ENCODE measurements at places on chromosomes 13 and 19.

- DNase-seq, result no peak
- H3K27me3 ChIP-seq, result no peaks in the 10 kb centered on the region
- H3K36me3 ChIP-seq, result no peaks in the 10 kb centered on the region
- no peak overlapping the region for H3K4me3 ChIP-seq
- H3K27ac ChIP-seq, result peak overlapping the region; percentile 46
Observed at GRCh38 chr13:114146629-114147028, 14.2 kb upstream of the RASA3 start.

GRCh38 chr19:58034477-58034793 lies 610 bp downstream of the ZSCAN1 start:
- H3K27ac ChIP-seq, result no peak overlapping the region
- peaks cover 3% of the 10 kb centered on the region for H3K4me1 ChIP-seq
- H3K36me3 ChIP-seq, result peaks cover 21% of the 10 kb centered on the region
- DNase-seq, result no peak
- no peak overlapping the region for H3K4me3 ChIP-seq
- peaks cover 18% of the 10 kb centered on the region for H3K27me3 ChIP-seq

GRCh38 chr13:47680748-47681147 lies 320.3 kb downstream of the SUCLA2 start:
- no peaks in the 10 kb centered on the region for H3K36me3 ChIP-seq
- H3K27me3 ChIP-seq, result no peaks in the 10 kb centered on the region
- no peak for DNase-seq
- no peak overlapping the region for H3K4me3 ChIP-seq

- no peak overlapping the region for H3K27ac ChIP-seq
- peaks cover 3% of the 10 kb centered on the region for H3K4me1 ChIP-seq
- no peaks in the 10 kb centered on the region for H3K36me3 ChIP-seq
- peaks cover 37% of the 10 kb centered on the region for H3K27me3 ChIP-seq
- no peak for DNase-seq
Observed at GRCh38 chr19:50838239-50838638, 4.9 kb upstream of the KLK15 start.

DNA sequence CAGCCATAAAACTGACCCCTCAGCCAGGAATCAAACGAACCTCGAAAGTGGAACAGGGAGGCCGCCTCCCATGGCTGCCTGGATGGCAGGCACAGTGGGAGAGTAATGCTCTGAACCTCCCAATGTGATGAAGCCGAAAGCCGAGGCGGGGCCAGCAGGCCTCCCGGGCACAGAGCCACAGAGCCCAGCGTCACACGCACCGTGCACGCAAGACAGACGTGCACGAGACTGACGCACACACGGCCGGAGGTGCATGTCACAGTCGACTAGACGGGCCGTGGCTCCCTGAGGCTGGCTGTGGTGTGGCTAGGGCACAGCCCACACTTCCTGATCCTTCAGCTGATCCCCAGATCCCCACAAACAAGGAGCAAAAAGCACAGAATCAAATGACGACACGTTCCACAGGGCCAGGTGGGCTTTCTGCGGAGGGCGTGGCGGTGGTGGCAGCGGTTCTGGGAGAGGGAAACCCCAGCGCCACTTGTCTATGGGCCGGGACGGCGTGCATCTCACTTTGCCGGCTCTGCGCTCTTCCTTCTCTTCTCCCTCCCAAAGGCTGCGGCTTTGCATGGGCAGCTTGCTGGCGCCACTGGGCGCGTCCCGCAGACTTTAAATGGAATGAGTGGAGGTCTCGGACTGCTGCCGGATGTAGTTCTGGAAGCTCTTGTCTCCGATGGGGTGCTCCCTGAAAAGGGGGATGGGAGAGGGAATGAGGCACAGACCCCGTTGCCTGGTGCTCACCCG lies 5.0 kb upstream of the C13orf46 start:
- H3K27me3 ChIP-seq, result no peaks in the 10 kb centered on the region
- no peak overlapping the region for H3K27ac ChIP-seq
- no peak overlapping the region for H3K4me3 ChIP-seq
- peaks cover 38% of the 10 kb centered on the region for H3K36me3 ChIP-seq

- DNase-seq, result no peak
- H3K36me3 ChIP-seq, result peaks cover 15% of the 10 kb centered on the region
- no peaks in the 10 kb centered on the region for H3K27me3 ChIP-seq
- no peak overlapping the region for H3K4me3 ChIP-seq
- peak overlapping the region; percentile 44 for H3K27ac ChIP-seq
Observed at GRCh38 chr19:34181111-34181864, 9.0 kb downstream of the LSM14A start.

- H3K27ac ChIP-seq, result no peak overlapping the region
- peaks cover 18% of the 10 kb centered on the region for H3K4me1 ChIP-seq
- DNase-seq, result no peak
- H3K4me3 ChIP-seq, result peak overlapping the region; percentile 68
Observed at GRCh38 chr13:33284916-33285315, 639 bp downstream of the STARD13 start.

- H3K27ac ChIP-seq, result no peak overlapping the region
- no peak overlapping the region for H3K4me3 ChIP-seq
- no peaks in the 10 kb centered on the region for H3K27me3 ChIP-seq
Observed at GRCh38 chr19:13807421-13808021, 12.3 kb downstream of the ZSWIM4 start.

GRCh38 chr13:75161804-75162203 lies 320.2 kb downstream of the TBC1D4 start:
- H3K27ac ChIP-seq, result no peak overlapping the region
- no peak for DNase-seq
- H3K27me3 ChIP-seq, result peaks cover 8% of the 10 kb centered on the region
- no peaks in the 10 kb centered on the region for H3K4me1 ChIP-seq

DNA sequence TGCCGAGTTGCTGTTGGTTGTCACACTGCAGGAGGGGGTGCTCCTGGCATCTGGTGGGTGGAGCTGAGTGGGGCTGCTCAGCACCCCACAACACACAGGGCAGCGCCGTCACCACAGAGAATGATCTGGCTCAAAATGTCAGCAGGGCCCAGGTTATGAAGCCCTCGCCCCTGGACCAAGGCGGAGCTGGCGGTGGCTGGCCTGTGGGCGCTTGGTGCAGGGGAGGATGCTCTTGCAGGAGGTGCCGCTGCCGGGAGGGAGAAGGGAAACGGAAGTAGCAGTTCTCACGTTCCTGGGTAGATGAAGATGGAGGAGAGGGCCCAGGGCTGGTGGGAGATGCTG lies 14.2 kb upstream of the LENG8 start:
- no peak overlapping the region for H3K4me3 ChIP-seq
- peak; percentile 19 for DNase-seq
- H3K27ac ChIP-seq, result no peak overlapping the region
- H3K36me3 ChIP-seq, result no peaks in the 10 kb centered on the region
- peaks cover 14% of the 10 kb centered on the region for H3K4me1 ChIP-seq
- H3K27me3 ChIP-seq, result no peaks in the 10 kb centered on the region

- no peak for DNase-seq
- H3K4me1 ChIP-seq, result no peaks in the 10 kb centered on the region
- no peaks in the 10 kb centered on the region for H3K36me3 ChIP-seq
- H3K27me3 ChIP-seq, result no peaks in the 10 kb centered on the region
- H3K27ac ChIP-seq, result no peak overlapping the region
Observed at GRCh38 chr13:87344176-87344575, 327.0 kb upstream of the SLITRK5 start.

DNA sequence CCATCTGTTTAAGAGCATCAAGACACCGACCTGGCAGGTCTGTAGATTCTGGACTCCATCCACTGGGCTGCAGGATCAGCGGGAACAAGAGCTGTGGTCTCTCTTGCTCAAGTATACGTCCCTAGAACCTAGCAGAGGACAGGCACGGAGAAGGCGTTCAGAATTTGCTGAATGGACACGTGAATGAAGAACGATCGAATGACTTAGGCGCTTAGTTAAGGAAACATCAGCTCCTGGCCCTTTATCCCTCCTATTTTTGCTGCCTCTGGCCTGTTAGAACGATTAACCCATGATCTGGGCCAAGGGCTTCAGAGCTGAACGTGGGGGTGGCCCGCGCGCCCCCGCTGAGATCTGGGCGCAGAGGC lies 953 bp downstream of the DZIP1 start:
- no peak overlapping the region for H3K27ac ChIP-seq
- DNase-seq, result no peak
- H3K4me3 ChIP-seq, result no peak overlapping the region
- peaks cover 6% of the 10 kb centered on the region for H3K4me1 ChIP-seq
- peaks cover 36% of the 10 kb centered on the region for H3K27me3 ChIP-seq

- DNase-seq, result no peak
- H3K4me1 ChIP-seq, result peaks cover 26% of the 10 kb centered on the region
- H3K27me3 ChIP-seq, result peaks cover 8% of the 10 kb centered on the region
- peak overlapping the region; percentile 20 for H3K4me3 ChIP-seq
- H3K36me3 ChIP-seq, result no peaks in the 10 kb centered on the region
Observed at GRCh38 chr19:45249261-45250033, 1.6 kb upstream of the MARK4 start.

DNA sequence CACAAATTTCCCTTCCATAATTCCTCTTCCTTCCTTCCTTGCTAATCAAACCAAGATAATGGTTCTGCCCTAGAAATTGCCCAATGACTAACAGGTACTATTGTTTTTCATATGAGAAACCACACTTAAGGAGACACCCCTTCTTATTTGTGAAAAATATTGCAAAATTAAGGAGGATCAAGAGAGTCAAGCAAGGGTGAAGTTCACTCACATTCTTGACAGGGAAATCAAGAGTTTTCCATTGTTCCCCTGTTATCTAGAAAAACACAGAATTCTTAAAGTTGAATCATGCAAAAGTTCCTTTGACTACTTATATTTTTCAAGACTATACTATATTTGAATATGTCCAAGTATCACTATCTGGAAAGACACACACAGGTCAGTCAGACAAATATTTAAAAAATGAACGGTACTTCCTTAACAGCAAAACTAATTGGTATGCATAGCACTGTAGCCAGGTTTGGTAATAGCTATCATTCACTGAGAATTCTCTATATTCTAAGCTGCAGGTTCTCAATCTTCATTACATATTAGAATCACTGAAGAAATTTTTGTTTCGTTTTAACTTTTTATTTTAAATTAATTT lies 897.2 kb downstream of the DIAPH3 start:
- no peaks in the 10 kb centered on the region for H3K36me3 ChIP-seq
- H3K27me3 ChIP-seq, result no peaks in the 10 kb centered on the region
- H3K4me1 ChIP-seq, result no peaks in the 10 kb centered on the region

- H3K4me3 ChIP-seq, result peak overlapping the region; percentile 48
- H3K4me1 ChIP-seq, result peaks cover 26% of the 10 kb centered on the region
- peak overlapping the region; percentile 93 for H3K27ac ChIP-seq
Observed at GRCh38 chr19:10260141-10260584, 8.1 kb downstream of the MRPL4 start.

DNA sequence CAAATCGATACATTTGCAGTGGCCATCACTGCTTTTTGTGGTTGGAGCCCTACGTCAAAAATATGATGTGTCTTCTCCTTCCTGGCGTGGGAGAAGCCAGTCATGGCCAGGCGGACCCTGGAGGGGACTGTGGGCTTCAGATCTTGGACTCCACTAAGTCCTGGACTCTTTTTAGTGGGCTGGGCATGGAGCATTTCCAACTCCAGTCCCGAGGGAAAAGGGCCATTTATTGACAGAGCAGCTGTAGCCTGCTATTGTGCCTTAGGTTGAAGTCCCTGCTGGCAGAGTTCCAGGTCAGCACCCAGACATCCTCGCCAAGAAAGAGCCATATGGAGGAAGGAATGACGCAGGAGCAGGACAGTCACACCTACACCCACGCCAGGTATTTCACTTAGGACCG lies 179.2 kb upstream of the ZNF507 start:
- no peaks in the 10 kb centered on the region for H3K36me3 ChIP-seq
- no peak overlapping the region for H3K4me3 ChIP-seq
- peaks cover 4% of the 10 kb centered on the region for H3K27me3 ChIP-seq

- no peak overlapping the region for H3K4me3 ChIP-seq
- no peaks in the 10 kb centered on the region for H3K4me1 ChIP-seq
- peaks cover 35% of the 10 kb centered on the region for H3K27me3 ChIP-seq
- DNase-seq, result no peak
Observed at GRCh38 chr19:1783874-1784273, 28.2 kb downstream of the ATP8B3 start.

DNA sequence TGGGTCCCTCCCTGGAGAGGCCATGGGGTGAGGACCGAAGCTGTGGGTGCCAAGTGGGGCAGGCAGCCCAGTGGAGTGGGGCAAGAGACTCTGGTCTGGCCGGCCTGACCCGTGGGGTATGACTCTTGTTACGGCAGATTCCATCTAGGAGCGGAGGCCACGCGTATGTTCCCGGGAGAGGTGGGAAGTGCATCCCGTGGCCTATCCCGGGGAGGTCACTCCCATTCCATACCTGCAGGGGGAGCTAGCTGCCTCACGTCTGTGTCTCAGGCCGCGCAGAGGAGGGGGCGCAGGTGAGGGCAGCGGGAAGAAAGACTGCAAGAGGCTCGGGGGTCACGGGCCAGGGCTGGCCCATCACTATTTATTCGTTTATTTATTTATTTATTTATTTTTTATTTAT lies 4.9 kb downstream of the CSNK1G2 start:
- peak; percentile 56 for DNase-seq
- H3K4me1 ChIP-seq, result peaks cover 35% of the 10 kb centered on the region
- peaks cover 9% of the 10 kb centered on the region for H3K36me3 ChIP-seq
- H3K27ac ChIP-seq, result no peak overlapping the region

- H3K27ac ChIP-seq, result no peak overlapping the region
- peaks cover 62% of the 10 kb centered on the region for H3K27me3 ChIP-seq
- peak; percentile 83 for DNase-seq
- H3K4me3 ChIP-seq, result no peak overlapping the region
- peaks cover 8% of the 10 kb centered on the region for H3K4me1 ChIP-seq
- no peaks in the 10 kb centered on the region for H3K36me3 ChIP-seq
Observed at GRCh38 chr19:46487802-46488445, 7.7 kb downstream of the PNMA8B start.

GRCh38 chr19:2523630-2524311 lies 47.8 kb downstream of the GADD45B start:
- no peaks in the 10 kb centered on the region for H3K36me3 ChIP-seq
- no peak overlapping the region for H3K4me3 ChIP-seq
- no peak for DNase-seq
- H3K27ac ChIP-seq, result no peak overlapping the region
- H3K4me1 ChIP-seq, result no peaks in the 10 kb centered on the region

DNA sequence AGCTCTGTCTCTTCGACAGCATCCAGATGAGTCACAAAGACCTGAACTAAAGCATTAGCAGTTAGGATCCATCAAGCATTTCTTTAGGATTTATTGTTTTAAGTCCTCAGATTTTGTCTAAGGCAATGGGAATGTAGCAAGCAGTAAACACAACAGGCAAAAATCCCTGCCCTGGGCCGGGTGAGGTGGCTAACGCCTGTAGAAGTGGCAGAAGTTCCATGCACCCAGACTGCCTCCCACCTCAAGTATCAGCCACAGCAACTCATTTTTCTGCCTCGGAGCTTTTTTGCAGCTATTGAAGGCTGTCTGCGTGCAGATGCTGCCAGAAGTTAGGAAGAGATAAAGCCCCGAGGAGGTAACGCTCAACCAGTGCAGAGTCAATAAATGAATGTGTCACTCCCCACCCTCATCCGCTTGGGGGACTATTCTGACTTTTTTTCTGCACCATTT lies 47.1 kb upstream of the MRI1 start:
- H3K4me1 ChIP-seq, result no peaks in the 10 kb centered on the region
- H3K36me3 ChIP-seq, result peaks cover 3% of the 10 kb centered on the region
- peaks cover 6% of the 10 kb centered on the region for H3K27me3 ChIP-seq
- no peak overlapping the region for H3K4me3 ChIP-seq
- H3K27ac ChIP-seq, result no peak overlapping the region

- no peak overlapping the region for H3K27ac ChIP-seq
- peaks cover 10% of the 10 kb centered on the region for H3K27me3 ChIP-seq
- no peak overlapping the region for H3K4me3 ChIP-seq
- DNase-seq, result no peak
Observed at GRCh38 chr19:13064092-13064489, 38.6 kb downstream of the LYL1 start.

- no peak overlapping the region for H3K4me3 ChIP-seq
- H3K27ac ChIP-seq, result peak overlapping the region; percentile 64
- H3K4me1 ChIP-seq, result peaks cover 19% of the 10 kb centered on the region
- H3K36me3 ChIP-seq, result peaks cover 72% of the 10 kb centered on the region
Observed at GRCh38 chr19:48123907-48124651, 13.5 kb upstream of the PLA2G4C start.

Data from activated CD4-positive, alpha-beta memory T cell treated with anti-CD3 and anti-CD28 coated beads for 36 hours (primary cell).